ENCODE measurements at places on chromosomes 12 and 14.

- no peak for DNase-seq
Observed at GRCh38 chr12:13504074-13504473, 307.5 kb downstream of the EMP1 start.

- DNase-seq = no peak
Observed at GRCh38 chr12:103881261-103881660, 40.2 kb upstream of the NT5DC3 start.

DNA sequence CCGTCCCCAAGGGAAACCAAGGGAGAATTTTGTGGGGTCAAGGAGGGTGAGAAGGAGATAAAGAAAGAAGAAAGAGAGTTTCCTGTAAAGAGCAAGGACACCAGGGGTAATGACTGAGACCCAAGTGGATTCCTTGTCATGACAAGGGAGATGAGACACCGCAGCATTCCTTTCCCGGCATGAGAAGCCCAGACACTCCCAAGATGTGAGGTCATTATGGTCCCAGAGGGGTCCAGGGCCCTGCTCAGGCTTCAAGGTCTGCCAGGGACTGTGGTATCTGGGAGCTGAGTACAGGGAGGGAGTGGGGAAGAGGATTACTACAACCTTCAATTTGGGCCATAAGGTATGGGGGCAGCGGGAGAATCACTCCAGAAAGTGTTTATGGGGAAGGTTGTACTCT lies 58.1 kb downstream of the SPTB start:
- no peak for DNase-seq

GRCh38 chr12:118463677-118464076 lies 87.3 kb downstream of the SUDS3 start:
- no peak for DNase-seq

- DNase-seq = no peak
Observed at GRCh38 chr12:28877854-28878253, 271.2 kb upstream of the FAR2 start.

DNA sequence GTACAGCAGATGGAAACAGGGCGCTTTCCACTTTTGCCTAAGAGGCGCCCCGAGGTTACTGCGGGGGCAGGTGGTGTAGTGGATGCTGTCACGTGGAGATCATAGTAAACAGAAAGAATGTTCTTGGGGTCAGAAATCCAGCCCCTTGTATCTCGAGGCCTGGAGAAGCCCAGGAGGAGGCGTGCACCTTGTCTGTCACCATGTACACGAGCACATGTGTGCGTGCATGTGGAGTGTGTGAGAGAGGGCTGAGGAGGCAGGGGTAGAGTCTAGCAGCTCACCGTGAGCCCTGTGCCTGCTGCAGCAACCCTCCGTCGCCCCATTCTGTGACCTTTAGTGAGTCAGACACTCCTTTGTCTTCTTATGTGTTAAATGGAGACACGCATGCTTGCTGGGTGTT lies 59.0 kb downstream of the CACNA1C start:
- DNase-seq = no peak

Measured in amygdala (tissue), 56 donors.